Renal cortical epithelial cell (primary cell): ENCODE measurements at places on chromosomes 11 and 22. TPM values are rescaled to one million over a fixed set of nuclear protein-coding genes. Genes with fewer than 3 reads are reported as not detected.
A peak's percentile ranks its signal among the peaks of the same experiment; 100 is the strongest.

GRCh38 chr11:67412495-67413179 lies 2.8 kb upstream of the CARNS1 start:
- no peak for DNase-seq

GRCh38 chr11:44824300-44824704 lies 97.5 kb downstream of the TSPAN18 start:
- DNase-seq, result peak; percentile 22

DNA sequence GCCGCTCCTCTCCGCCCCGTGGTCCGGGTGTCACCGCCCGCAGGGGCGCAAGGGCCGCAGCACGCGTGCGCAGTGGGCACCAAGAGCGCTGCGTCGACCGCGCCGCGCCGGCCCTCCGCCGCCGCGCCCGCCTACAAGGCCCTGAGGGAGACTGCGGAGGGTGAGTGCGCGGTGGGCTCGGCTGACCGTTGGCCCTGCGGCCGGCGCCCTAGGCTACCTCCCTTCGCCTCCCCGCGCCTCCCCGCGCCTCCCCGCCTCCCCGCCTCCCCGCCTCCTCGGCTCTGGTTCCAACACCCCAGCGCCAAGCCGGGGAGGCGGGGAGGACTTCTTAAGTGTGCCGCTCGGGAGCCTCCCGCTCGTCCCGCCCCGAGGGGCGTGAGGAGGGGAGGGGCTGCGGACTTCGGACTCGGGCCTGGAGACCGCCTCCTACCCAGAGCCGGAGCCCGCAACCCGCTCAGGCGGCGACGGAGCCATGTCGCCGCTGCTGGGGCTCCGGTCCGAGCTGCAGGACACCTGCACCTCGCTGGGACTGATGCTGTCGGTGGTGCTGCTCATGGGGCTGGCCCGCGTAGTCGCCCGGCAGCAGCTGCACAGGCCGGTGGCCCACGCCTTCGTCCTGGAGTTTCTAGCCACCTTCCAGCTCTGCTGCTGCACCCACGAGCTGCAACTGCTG lies at the start of gene AQP11:
Gene AQP11, plus strand, starts transcription at position 433 of the 673 bp plus-strand sequence. Its CDS starts 40 bp downstream, at position 473.
- peak; percentile 66 for DNase-seq

- peak; percentile 50 for DNase-seq
Observed at GRCh38 chr11:122439866-122440810, 215.4 kb upstream of the UBASH3B start.

- peak; percentile 39 for DNase-seq
Observed at GRCh38 chr11:34346551-34346950, 11.3 kb downstream of the ABTB2 start.

DNA sequence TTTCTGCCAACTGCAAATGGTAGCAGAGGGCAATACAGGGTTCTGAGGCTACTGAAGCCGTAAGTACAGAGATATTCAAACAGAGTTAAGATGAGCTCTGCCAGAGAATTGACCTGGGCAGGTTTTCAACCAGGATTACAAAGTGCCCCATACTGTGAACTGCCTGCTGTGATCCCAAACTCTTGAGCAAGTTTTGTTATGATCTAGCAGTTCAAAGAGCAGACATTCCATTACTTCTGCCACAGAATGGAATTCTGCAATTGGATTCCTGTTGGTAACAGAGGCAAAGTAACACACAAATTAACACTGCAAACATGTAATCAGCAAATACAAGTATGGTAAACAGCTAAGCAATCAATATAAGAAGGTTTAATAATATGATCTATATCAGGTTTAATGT lies 31.2 kb downstream of the ALG9 start:
- DNase-seq, result peak; percentile 78

- peak; percentile 1 for DNase-seq
Observed at GRCh38 chr11:116379185-116379828, 393.5 kb downstream of the BUD13 start.

GRCh38 chr11:116693593-116694348 lies 79.0 kb downstream of the BUD13 start:
- DNase-seq, result no peak

- DNase-seq, result no peak
Observed at GRCh38 chr11:60129853-60130252, 41.4 kb downstream of the MS4A2 start.

DNA sequence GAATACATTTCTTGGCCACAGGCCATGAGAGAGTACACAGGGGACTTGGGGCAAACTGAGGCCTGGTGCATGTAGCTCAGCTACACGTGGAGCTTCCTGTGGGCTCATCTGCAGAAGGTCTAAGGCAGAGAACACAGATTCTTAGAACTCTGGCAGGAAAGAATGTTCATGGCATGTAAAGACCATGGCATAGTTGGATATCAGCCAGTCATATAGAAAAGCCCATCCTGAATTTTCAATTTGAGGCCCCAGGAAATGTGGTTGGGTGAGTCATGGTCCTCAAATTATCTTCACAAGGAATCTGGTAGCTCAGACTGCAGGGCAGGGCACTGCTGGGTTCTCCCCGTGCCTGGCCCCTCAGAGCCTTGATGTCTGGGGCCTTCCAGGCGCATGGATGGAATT lies 13.7 kb upstream of the ST3GAL4 start:
- DNase-seq, result no peak

GRCh38 chr11:17750801-17751165 lies 16.2 kb downstream of the KCNC1 start:
- no peak for DNase-seq

DNA sequence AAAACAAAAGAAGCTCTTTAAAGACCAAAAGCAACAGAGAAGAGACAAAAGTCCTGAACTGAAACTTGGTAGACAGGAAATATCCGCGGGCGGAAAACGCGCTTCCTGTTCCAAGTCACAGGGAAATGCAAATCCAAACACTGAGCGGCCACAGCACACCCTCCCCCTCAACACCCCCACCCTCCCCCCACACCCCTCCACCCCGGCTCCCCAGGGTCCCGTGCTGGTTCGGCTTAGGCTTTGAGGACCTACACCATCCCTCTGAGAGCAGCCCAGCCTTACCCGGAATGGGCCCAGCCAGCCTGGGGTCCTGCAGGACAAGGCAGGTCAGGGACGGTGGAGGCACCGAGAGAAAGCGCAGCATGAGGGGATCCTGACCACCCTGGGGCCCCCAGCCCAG lies 160.4 kb downstream of the BRD1 start:
- DNase-seq, result no peak

DNA sequence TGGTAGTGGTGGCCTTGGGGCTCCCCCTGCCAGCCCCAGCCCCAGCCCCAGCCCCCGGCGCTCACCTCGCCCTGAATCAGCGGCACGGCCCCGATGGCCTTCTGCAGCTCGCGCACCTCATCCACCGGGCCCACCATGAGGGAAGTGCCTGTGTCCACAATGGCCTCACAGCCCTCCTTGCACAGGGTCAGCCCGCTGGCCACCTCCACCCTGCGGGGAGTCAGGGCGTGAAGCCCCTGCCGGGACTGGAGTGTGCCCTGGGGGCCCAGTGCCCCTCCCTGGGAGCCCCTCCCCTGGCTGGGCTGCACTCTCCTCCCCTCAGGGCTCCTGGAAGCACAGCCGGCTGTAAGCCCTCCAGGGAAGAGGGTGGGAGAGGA lies 3.5 kb upstream of the IFITM10 start:
- DNase-seq, result no peak

- DNase-seq, result no peak
Observed at GRCh38 chr11:130641876-130642275, 193.4 kb downstream of the ADAMTS15 start.

The NAV2 gene
- 8.5 and 41.1 TPM in 2 replicates for total RNA-seq

The MS4A14 gene
- not detected in 2 replicates for total RNA-seq

The PGM2L1 gene
- 29.2 and 32.6 TPM in 2 replicates for total RNA-seq

The TECTA gene
- 0.17 and 0.50 TPM in 2 replicates for total RNA-seq

The PKNOX2 gene
- not detected in 2 replicates for total RNA-seq

The MCAM gene
- 559 and 965 TPM in 2 replicates for total RNA-seq
